Epithelial cell of proximal tubule (primary cell): ENCODE measurements at places on chromosomes 12 and 14. TPM values are rescaled to one million over a fixed set of nuclear protein-coding genes. Genes with fewer than 3 reads are reported as not detected.
A peak's percentile ranks its signal among the peaks of the same experiment; 100 is the strongest.

The CCND2 gene
- total RNA-seq = 6.4 and 14.8 TPM in 2 replicates

The EXOC3L4 gene
- 0.17 TPM in 1 of 2 replicates, not detected in the other for total RNA-seq

The FLRT2 gene
- 0.07 and 0.17 TPM in 2 replicates for total RNA-seq

DNA sequence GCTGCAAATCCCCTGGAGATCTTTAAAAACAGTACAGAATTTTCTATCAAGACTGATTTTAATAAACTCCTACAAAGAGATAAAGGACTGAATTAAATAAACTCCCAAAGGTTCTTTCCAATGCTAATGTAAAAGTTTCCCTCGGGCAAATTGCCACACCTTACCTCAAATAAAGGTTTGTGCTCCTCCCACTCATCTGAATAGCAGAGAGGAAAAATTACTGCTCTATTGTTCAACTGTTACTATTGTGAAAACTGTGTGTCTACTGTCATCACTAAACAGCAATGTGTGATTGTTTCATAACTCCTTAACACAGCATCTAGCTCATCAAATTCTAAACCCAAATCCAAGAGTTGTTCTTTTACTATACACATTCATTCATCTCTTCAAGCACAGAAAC, 3.2 kb downstream of the SPTLC2 start:
- DNase-seq = no peak

DNA sequence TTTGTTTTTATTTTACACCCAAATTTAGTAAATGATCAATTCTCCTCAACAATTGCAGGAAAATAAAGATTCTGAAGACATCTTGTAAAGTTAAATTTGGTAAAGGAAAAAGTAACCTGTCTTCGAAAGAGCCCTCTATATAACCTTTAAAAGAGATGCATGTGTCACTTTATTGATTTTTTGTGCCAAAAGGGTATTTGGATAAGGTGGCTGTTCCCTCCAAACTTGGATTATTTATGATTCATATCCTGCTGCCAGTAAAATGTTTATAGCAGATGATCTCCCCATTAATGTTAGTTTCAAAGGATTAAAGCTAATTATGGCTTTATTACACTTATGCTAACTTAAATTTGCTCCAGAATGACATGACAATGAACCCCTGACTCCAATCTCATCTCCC, 98.8 kb downstream of the DUSP6 start:
- no peak for DNase-seq

GRCh38 chr14:32702562-32702961, 236.1 kb upstream of the NPAS3 start:
- DNase-seq = no peak

- DNase-seq = peak; percentile 74
These were observed 97.3 kb upstream of the FRMD6 start for GRCh38 chr14:51554339-51554920.
